ENCODE measurements at places on chromosomes 4 and X.
A peak's percentile ranks its signal among the peaks of the same experiment; 100 is the strongest.

GRCh38 chrX:149151805-149152757, 353.0 kb downstream of the IDS start:
- DNase-seq, result no peak

DNA sequence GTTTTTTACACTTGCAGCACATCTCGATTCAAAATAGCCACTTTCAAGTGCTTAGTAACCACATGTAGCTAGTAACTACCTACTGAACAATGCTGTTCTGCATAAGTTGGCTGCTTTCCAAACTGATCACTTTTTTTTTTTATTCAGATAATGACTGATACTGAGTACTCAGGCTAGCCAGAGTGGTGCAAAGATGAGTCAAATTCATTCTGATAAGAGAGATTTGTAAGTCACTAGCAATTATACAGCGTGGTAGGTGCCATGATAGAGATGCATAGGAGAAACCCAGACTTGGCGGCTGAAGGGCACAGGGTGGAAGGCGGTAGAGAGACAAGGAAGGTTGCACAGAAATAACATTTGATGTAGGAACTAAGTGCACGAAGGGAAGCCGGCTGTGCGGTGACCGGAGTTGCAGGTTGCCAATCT, 357 bp upstream of the IGBP1 start:
- no peak for DNase-seq

- no peak for DNase-seq
Observed at GRCh38 chr4:151882072-151882803, 121.4 kb upstream of the GATB start.

DNA sequence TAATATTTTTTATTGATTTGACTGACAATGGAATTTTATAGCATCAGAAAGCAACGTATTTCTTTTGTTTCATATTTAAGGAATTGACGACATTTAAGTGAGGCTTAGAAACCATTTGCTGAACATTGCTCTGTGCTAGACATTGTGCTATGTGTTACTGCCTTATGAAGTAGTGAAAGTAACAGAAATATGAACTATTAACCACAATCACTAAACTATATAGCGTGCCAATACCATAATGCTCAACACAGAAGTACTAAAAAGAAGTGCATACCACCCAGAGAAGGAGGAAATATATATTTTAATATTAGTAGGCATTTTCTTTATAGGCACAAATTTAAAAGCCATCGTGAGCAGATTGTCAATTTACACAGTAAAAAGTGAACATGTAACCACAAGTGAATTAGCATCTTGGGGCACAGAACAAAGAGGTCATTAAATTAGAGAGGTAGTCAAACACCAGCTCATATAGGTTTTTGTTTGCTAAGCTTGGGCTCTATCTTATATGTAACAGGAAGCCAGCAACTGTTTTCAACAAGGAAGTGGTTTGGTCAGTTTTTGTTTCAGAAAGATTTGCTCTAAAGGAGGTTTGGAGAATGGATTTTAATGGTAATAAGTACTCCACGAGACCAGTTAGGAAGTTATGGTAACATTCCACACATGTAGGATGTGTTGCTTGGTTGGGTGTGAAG, 270.7 kb downstream of the GRXCR1 start:
- DNase-seq, result no peak

DNA sequence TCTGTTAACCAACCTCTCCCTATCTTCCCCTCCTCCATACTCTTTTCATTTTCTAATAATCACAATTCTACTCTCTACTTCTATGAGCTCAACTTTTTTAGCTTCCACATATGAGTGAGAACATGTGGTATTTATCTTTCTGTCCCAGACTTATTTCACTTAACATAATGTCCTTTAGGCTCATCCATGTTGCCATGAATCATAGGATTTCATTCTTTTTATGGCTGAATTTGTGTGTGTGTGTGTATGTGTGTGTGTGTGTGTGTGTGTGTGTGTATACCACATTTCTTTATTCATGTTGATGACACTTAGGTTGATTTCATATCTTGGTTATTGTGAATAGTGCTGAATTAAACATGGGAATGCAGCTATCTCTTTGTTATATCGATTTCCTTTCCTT, 37.4 kb downstream of the RUFY3 start:
- no peak for DNase-seq

DNA sequence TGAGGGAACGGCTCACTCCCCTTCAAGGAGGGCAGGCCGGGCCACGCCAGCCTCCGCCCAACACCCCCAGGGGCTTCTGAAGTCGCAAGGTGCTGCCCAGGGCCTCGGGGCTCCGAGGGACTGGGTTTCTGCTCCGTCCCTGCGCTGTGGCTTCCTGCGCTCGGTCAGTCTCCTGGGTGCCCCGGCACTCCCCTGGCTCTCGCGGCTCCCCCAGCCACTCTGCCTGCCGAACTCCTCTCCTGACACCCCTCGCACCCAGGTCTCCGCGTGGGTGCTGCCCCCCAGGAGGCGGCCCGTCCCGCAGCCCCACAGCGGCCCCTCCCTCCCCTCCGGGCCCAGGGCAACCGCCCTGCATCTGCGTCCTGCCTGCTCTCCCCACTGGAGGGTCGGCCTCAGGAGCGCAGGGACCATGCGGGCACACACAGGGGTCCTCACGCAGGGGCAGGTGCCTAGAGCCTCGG, 151.9 kb downstream of the AFAP1 start:
- no peak for DNase-seq

GRCh38 chr4:39469429-39470077, 10.7 kb downstream of the LIAS start:
- DNase-seq, result no peak

DNA sequence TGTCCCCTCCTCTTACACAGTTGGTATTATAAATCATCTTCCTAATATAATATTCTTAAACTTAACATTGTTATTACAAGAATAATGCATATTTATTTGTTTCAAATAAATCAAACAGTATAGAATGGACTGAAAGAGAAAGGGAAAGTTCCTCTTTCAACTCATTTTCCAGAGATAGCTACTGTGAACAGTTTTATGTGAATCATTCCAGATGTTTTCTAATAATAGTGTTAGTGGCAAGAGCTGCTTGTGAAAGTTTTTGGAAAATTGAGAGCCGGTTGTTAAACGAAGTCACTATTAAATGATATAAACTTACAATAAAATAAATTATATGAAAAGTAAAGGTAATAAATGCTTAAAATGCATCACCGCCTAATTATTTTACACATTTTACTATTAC, 14.6 kb downstream of the TMSB4X start:
- no peak for DNase-seq

GRCh38 chr4:47032405-47033106, 1.2 kb downstream of the GABRB1 start:
- DNase-seq, result no peak

- no peak for DNase-seq
Observed at GRCh38 chr4:42101446-42101975, 50.9 kb downstream of the BEND4 start.

GRCh38 chr4:72394012-72394663, 174.9 kb downstream of the ADAMTS3 start:
- no peak for DNase-seq

GRCh38 chr4:37528166-37528885, 157.8 kb downstream of the RELL1 start:
- no peak for DNase-seq

DNA sequence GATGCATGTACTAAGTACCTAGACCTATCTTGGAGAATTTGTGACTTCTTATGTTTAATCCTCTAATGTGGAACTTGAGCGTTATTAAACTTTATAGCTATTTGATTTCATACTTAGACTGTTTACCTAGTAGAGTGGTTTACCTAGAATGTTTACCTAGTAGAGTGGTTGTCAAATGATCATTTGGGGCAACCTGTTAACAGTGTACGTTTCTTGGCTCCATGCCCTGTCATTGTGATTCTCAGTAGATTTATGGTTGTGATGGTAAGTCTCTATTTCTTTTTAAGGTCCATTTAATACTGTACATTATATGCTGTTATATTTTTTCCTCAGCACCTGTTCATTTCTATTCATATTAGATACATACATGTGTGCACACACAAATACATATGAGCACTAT, 233.0 kb upstream of the MAD2L1 start:
- DNase-seq, result no peak

- no peak for DNase-seq
Observed at GRCh38 chr4:117063961-117064696, 21.2 kb downstream of the TRAM1L1 start.

- DNase-seq, result no peak
Observed at GRCh38 chr4:153722036-153722435, 37.8 kb downstream of the RNF175 start.

GRCh38 chrX:107710617-107711391, 64.8 kb downstream of the TSC22D3 start:
- DNase-seq, result no peak

DNA sequence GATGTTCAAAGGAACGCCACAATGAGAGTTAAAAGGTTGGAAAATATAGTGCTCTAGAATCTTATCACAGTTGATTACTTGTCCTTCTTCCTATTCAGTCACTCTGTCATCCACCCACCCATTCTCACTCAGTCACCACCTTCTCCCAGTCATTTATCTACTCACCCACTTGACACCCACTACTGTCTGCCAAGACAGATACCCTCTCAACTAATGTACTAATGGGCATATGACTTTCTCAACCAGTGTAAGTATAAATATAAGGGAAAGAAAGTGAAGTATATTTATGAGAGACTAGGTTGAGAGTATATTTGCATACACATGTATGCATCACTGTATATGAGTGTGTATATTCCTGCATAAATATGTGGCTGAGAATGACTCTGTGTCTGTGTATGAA, 20.0 kb downstream of the MID2 start:
- no peak for DNase-seq

DNA sequence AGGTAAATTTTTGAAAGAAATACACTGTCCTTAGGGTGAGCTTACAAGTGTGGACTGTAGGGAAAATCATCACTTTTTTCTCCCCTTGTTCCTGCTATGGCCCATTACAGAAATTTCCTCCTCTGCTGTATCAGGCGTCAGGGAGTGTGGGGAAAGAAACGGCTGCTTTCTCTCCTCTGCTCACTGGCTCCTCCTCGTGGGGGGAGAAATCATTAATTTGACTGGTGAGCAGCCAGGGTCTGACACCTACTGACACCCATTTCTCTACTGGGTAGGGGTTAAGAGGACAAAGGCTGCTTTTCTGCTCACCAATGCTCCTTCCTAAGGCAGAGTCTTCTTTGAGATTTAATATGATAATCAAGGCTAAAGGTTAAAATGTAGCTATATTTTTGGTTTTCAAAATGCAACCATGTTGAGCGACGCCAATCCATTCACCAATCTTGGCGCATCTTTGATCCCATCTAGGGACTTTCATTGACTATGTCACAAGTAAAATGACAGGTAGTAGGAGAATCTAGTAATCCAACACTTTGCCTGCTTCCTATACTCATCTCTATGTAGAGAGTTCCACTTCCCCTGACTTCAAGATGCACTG, 25.1 kb downstream of the SETD7 start:
- peak; percentile 73 for DNase-seq

- DNase-seq, result no peak
Observed at GRCh38 chrX:124113621-124114600, 152.4 kb downstream of the STAG2 start.

DNA sequence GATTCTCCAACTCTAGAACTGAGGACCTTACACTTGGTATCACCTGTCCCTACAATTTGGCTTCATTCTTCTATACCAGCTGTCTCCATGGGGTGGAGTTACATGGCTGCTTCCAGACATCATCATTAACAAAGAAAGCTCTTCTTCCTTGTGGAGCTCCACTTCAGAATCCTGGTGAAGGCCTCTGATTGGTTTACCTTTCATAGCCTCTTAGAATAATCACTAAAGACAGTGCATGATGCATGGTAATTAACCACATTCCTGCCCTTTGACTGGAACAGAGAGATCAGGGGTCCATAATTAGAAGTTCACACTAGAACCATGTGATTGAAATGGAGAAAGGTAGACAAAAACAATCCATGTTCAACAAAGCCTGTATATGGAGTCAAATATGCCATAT, 112.6 kb upstream of the ZNF827 start:
- no peak for DNase-seq

DNA sequence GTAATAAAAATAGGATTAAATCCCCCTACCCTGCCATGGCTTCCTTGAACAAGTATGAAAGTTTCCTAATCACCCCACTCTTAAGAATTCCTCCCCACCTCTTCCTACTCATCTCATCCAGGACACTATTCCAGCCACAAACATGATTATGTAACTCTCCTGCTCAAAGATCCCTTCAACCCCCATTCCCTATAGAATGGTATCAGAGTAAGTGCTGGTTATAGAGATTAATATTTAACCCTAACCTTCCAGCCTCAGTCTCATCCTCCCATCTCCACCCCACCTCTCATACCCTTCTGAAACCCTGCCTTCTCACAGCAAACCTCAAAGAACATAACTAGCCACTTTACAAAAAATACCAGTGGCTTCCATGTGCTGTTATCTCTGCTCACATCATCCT, 155.1 kb downstream of the PPP3CA start:
- DNase-seq, result no peak

- DNase-seq, result no peak
Observed at GRCh38 chr4:71584585-71584984, 199.3 kb downstream of the GC start.

GRCh38 chrX:69501429-69501828, 2.7 kb upstream of the NALF2 start:
- DNase-seq, result no peak

DNA sequence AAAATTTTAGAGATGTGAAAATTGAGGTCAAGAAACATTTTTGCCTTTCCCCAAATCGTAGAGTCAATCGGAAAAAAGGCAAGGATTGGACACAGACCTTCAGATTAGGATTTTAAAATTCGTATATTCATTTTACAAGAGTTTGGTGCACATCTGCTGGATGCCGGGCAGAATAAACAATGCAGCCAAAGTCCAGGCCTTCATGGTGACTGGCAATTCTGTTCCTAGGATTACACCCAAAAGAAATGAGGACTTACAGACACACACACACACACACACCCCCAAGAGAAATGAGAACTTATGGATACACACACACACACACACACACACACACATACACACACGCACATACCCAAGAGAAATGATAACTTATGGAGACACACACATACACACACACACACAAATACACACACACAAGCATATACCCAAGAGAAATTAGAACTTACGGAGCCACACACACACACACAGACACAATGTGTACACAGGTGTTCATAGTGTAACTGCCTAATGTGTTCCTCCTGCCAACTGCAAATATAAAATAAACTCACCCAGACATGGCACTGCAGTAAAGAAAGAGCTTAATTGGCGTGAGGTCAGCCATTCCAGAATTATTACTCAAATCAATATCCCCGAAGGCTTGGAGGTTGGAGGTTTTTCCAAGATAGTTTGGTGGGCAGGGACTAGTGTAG, 165.7 kb upstream of the STS start:
- no peak for DNase-seq
